GM06990 (cell line): ENCODE measurements at places on chromosomes 16 and 17.
A peak's percentile ranks its signal among the peaks of the same experiment; 100 is the strongest.

DNA sequence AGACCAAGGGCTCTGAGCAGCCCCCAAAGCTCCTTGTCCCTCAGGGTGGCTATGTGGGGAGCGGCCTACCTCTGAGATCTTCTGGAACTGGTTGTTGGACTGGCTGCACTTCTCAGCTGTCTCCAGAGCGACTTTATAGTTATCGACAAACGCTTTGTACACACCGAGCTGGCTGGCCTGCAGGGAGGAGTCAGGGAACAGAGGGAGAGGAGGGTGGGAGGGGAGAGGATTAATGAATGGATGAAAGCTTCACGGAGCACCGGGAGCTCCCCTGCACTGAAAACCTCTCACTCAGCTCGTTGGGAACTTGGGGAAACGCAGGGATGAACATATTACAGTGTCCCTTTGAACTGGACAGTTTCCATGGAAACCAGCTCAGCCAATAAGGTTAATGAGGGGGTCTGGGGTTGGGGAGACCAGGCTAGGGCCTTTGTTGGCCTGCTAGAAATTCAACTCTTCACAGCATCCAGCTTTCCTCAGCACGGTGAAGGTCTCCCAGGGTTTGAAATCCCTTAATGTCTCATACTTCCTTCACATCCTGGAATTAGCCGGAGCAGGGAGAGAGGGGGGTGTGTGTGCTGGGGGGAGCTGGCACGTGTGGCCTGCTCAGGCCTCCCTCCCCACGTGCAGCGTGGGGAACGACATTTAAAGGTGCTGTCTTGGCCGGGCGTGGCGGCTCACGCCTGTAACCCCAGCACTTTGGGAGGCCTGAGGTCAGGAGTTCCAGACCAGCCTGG is 86.7 kb downstream of the TIMM22 start:
- no peak for DNase-seq

DNA sequence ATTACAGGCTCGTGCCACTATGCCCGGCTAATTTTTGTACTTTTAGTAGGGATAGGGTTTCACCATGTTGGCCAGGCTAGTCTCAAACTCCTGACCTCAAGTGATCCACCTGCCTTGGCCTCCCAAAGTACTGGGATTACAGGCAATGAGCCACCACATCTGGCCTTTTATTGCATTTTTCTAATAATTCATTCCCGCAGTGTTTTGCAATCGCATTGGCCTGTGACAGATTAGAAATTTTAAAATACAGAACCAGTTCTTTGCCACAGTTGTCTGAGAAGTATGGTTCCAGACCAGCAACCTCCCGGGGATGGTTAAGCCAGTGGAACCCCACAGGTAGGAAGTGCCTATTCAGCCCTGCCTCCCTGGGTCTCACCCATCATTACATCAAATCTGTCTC is 3.2 kb upstream of the CRHR1 start:
- DNase-seq = no peak

DNA sequence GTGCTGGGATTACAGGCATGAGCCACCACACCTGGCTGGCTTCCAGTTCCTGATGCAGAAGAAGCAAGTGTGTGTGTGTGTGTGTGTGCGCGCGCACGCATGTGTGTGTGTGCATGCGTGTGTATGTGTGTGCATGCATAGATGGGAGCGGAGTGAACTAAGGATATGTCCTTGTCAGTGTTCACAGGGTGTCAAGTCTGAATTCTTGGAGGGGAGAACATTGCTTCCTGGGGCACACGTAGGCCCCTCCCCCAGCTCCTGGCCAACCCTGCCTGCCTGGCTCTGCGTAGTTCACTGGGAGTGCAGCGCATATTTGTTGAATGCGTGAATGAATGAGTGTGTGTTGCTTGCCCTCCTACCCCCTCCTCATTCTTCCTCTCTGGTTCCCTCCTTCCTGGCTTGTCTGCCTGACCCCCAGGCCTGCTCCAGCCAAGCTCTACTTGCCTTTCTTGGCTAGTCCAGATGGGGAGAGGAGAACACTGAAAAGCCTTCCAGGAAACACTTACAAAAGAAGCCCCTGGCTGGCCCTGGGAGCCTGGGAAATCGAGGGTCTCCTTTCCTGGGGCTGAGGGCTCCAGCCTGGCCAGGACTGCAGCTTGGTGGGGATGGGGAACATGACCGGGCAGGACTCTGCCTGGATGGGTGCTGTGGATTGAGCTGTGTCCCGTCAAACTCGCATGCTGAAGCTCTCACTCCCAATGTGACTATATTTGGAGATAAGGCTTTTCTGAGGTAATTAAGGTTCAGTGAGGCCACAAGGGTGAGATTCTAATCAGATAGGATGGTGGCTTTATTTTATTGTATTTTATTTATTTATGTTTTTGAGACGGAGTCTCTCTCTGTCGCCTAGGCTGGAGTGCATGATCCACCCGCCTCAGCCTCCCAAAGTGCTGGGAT is 27.9 kb downstream of the IGFBP4 start:
- DNase-seq = no peak

DNA sequence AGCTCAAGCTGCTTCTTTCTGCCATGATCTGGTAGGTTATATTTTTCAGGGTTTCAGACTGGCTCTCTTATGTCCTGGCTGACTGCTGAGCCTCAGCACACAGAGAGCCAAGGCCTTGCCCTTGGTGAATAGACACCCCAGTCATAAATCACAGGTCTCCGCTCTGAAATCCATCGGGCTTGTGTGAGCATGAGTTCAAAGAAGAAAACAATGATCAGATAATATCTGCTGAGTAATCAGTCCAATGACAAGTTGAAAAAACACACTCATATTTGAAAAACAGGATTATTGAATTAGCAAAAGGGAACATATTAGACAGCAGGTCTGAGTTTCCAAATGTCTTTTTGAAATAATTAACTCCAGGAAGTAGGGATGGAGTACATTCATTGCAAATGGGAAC is 51.1 kb upstream of the NDRG4 start:
- no peak for DNase-seq

DNA sequence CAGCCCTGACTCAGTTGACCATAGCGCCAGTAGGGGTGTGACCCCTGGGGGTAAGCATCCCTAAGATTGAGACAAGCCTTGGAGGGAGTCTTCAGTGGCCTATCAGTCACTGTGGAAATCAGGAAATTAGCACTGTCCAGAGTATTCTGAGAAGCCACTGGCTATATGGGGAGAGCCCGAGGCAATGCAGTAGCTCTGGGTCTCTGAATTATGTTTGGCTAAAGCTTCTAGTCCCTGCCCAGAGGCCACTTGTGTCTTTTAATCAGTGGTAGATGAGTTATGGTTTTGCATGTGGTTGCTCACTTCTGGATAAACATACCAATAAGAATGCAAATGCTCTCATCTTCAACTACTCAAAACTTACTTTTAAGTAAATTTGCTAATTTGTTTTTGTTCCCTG is 100.6 kb upstream of the TOX3 start:
- no peak for DNase-seq

GRCh38 chr16:71933913-71934695 is 38.8 kb downstream of the IST1 start:
- no peak for DNase-seq

GRCh38 chr17:37643869-37644268 is 623 bp upstream of the DDX52 start:
- DNase-seq = no peak

GRCh38 chr16:59046335-59046734 is 312.2 kb upstream of the GOT2 start:
- no peak for DNase-seq

DNA sequence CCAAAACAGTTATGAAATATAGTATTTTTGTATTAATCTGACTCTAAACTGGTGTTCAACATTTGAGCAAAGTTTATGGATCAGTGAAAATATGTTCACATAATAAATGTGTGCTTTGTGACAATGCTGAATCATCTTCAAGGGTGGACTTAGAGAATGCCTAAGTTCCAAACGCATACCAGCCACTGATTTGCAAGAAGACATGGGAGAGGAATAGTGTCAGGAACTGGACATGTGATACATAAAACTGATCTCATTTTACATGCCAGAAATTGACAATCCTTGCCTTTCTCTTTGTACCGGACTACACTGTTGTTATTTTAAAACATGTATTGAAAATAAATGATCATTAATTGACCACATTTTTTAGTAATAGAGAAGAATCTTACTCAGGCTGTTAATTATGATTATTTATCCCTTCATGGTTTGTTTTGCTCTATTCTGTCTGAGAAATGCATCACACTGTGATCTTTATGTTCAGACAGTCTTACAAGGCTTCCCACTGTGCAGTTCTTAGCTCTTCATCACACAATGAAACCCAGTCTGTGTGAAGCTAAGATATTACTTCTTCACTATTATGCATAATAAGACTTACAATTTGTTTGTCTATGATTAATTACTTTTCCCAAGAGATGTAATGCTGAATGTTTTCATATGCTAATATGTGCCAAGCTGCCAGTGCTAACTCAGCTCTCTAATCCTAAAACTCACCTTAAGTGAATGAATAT is 1180.6 kb upstream of the CDH8 start:
- DNase-seq = no peak

GRCh38 chr16:71895679-71896365 is 491 bp downstream of the IST1 start:
- DNase-seq = no peak

DNA sequence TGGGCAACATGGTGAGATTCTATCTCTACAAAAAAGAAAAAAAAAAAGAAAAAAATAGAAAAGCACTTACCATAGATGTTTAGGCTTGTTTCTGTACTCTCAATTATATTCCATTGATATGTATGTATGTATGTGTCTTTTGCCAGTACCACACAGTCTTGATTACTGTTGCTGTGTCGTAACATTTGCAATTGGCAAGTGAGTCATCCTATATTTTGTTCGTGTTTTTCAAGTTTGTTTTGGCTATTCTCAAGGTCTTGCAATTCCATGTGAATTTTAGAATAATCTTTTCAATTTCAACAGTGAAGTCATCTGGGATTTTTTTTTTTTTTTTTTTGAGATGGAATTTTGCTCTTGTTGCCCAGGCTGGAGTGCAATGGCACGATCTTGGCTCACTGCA is 19.3 kb downstream of the SPECC1 start:
- DNase-seq = no peak

- DNase-seq = no peak
Measured at GRCh38 chr17:43966276-43966675, 12.5 kb upstream of the PYY start.

DNA sequence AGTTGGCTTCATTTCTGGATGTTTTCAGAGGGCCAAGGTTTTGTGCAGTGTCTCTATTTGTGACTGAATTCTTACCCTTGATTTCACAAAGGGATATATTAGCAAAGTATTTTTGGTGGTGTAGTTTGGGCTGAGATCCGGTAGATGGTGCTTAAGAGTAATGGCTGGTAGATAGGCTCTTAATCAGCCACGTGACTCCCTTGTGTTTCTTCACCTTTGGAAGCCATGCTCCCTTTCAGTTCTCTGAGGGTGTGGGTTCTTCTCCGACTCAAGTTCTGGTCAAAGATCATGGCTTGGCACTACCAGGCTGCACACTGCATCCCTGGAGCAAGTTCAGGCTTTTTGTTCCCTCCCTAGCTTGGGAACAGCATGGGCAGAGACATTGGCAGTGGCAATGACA is 887.3 kb downstream of the CDH8 start:
- no peak for DNase-seq

DNA sequence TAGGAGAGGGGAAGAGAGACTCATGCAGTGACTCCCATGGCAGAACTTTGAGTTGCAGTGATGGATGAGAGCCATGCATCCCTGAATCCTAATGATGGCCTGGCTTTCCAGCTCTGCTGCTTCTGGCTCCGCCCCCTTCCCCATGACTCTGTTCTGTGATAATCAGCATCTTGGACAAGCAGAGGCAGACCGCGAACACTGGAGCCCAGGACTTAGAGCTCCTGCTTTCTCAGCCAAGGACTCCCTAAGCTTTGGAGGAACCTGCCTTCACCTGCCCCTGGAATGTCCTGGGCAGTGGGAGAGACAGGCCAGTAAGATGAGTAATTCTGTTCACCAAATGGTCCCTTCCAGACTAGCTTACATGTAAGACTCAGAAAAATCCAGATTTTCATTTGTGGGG is 12.5 kb downstream of the CCDC92B start:
- no peak for DNase-seq

- DNase-seq = peak; percentile 71
Measured at GRCh38 chr17:39239640-39240314, 14.0 kb upstream of the STAC2 start.

DNA sequence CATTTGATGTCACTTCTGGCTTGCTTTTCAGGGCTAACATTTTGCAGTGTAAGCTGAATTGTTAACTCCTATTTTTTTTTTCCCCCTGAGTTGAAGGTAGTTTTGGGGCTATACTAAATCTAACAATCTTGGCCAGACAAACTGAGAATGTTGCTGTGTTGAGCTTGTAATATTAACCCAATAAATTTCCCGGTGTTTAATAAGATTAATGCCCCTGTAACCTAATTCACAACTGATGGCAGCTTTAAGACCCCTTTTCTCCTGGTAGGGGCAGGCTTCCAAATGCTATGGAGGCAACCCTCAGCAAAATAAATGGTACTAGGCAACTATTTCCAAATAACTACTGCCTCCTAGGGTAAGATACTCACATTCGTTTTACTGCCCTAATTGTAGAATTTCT is 549.6 kb upstream of the KIF2B start:
- DNase-seq = no peak

- DNase-seq = no peak
Measured at GRCh38 chr16:68910051-68910450, 66.7 kb downstream of the TANGO6 start.

- no peak for DNase-seq
Measured at GRCh38 chr16:86662195-86662594, 83.8 kb downstream of the FOXL1 start.

- DNase-seq = no peak
Measured at GRCh38 chr16:85660843-85661739, 27.7 kb downstream of the GINS2 start.
